ENCODE measurements at places on chromosomes 6 and 20.

DNA sequence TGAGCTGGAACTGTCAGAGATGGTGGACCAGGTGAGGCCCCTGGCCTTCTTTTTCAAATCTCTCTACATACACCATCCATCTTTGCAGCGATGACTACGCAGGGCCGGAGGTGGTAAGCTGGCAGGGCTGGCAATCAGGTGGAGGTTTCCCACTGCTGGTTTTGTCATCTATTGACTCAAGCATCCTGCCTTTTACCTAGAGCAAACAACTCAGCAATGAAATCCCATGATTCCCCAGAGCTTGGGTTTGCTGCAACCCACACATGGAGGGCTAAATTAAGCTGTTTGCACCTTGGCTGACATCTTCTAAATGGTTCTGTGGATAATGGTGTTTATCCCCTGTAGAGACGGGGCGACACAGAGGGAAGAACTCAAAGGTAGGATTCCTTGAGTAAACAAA, 170.2 kb downstream of the SCP2D1 start:
- DNase-seq, result no peak

DNA sequence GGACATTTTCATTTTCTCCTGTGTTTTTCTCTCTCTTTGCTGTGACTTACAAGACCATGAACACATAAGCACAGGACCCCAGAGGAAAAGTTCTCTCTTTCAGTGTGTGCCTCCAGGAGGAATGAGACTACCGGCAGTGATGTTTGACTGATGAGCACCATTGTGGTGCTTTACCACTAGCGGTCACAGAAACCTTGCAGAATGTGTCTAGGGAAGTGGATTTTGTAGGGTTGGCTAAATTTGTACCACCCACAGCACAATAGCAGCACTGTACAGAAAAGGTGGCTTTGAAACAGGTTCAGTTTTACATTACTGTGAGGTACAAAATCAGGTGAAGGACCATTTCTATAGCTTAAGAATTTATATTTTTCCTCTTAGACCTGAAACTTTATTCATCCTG, 301.9 kb upstream of the SUPT3H start:
- DNase-seq, result no peak

GRCh38 chr20:43722153-43722505, 4.7 kb downstream of the GTSF1L start:
- peak; percentile 70 for DNase-seq

GRCh38 chr6:20778912-20779311, 244.7 kb downstream of the CDKAL1 start:
- no peak for DNase-seq

DNA sequence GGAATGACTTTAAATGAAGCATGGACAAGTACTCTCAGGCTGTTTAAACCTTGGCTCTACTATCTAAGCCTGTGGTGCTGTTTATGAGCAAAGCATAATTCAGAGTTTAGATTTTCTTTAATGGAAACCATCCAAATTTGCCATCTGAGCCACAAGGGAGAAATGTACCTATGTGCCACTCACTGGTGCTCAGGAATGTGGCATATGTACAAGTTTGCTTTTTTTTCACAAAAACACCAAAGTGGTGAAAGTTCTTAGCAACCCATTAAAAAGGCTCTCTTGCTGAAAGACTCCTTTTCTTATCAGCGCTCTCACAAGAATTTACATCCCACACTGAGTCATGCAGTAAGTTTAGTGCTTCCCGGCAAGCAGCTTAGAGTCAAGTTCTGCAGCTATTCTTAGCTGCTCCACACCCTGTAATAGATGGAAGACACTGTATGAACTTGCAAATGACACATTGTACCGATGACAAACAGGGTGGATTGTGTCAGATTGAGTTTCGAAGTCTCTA, 57.3 kb upstream of the MLIP start:
- DNase-seq, result no peak

GRCh38 chr6:70590400-70590799, 23.7 kb downstream of the SDHAF4 start:
- DNase-seq, result no peak

GRCh38 chr20:58224097-58224496, 4.4 kb downstream of the ANKRD60 start:
- no peak for DNase-seq

- no peak for DNase-seq
Measured at GRCh38 chr6:81307651-81308214, 444.7 kb downstream of the TENT5A start.
